ENCODE measurements at places on chromosomes 2 and 18.

DNA sequence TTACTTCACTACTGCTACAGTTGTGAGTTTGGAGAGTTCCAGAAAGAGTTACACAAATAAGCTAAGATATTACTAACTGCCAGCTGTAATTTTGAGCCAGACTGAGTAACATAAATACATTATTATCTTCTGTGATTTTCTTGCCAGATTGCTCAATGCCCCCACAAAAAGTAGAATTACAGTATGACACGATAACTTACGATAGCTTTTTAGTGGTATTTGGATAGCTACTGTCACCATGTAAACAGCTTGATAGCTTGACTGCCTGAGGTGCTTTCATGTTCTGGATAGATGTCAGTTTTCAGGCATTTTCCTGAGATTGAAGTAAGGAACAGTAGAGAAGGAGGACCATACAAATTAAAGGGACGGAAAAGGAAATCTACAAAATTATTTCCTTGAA lies 533.3 kb downstream of the SOCS6 start:
- no peak for DNase-seq

GRCh38 chr2:75729861-75730260 lies 19.1 kb upstream of the GCFC2 start:
- DNase-seq, result no peak

GRCh38 chr2:176751314-176752227 lies 461.0 kb upstream of the HNRNPA3 start:
- DNase-seq, result no peak

GRCh38 chr2:178412047-178412446 lies 38.9 kb downstream of the PRKRA start:
- DNase-seq, result no peak

DNA sequence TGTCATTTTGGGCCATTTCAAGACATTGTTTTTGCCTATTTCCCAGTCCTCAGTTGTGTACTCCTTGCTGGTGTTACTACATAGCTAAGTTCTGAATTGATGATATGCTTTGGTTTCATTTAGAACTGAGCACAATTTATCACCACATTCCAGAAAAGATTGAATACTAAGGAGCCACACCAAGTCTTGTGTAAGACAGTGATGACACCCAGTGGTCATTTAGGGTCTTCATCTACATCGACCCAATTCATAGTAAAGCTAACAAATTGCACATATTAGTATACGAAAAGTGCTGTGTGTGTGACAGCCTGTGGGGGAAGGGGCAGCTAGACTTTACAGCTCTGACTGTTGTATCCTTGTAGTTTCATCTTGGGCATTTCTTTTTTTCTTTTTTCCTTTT lies 10.9 kb upstream of the DLX2 start:
- DNase-seq, result no peak

DNA sequence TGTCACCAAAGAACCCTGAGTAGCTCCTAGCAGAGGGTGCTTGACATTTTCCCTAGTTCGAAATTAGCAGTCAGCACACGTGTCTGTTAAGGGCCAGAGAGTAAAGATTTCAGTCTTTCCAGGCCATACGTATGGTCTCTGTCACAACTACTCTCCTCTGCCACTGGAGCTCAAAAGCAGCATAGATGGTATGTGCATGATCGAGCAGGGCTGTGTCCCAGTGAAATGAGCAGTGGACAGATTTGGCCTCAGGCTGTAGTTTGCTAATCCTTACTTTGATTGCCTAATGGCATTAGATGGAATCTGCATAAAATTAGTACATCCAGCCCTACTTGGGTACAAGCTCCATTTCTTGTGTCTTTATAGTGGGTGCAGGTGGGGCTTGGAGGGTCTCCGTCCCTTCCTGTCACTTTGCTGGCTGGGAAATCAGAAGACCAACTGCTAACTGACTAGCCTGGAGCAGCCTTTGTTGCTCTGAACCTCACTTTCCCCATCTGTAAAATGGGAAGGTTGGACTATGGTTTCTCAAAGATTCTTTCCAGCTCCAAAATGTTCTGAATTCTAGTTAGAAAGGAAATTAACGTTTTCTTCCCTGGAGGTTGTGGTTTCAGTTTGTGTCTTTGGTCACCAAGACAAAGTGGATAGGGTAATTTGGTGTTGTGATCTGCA lies 108.5 kb downstream of the GLI2 start:
- no peak for DNase-seq

GRCh38 chr2:84320940-84321339 lies 138.1 kb downstream of the SUCLG1 start:
- no peak for DNase-seq

DNA sequence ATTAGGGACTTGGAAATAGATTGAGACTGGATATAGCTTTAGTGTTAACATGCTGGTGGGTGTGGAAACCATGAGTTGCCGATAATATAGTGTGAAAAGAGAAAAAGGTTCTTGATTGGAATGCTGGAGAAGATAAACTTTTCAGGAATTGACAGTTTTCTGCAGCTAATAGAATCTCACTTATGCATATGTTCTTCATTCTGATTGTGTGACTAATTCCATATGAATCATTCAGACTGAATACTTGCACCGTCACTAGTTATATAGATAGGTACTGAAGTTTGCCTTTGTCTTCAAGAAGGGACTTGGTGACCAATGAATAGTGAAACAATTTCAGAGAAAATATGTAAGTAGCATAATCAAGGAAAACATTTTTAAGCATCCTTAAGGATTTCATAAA lies 225.7 kb upstream of the FOSL2 start:
- no peak for DNase-seq

GRCh38 chr2:16100006-16100405 lies 159.7 kb downstream of the MYCN start:
- no peak for DNase-seq

DNA sequence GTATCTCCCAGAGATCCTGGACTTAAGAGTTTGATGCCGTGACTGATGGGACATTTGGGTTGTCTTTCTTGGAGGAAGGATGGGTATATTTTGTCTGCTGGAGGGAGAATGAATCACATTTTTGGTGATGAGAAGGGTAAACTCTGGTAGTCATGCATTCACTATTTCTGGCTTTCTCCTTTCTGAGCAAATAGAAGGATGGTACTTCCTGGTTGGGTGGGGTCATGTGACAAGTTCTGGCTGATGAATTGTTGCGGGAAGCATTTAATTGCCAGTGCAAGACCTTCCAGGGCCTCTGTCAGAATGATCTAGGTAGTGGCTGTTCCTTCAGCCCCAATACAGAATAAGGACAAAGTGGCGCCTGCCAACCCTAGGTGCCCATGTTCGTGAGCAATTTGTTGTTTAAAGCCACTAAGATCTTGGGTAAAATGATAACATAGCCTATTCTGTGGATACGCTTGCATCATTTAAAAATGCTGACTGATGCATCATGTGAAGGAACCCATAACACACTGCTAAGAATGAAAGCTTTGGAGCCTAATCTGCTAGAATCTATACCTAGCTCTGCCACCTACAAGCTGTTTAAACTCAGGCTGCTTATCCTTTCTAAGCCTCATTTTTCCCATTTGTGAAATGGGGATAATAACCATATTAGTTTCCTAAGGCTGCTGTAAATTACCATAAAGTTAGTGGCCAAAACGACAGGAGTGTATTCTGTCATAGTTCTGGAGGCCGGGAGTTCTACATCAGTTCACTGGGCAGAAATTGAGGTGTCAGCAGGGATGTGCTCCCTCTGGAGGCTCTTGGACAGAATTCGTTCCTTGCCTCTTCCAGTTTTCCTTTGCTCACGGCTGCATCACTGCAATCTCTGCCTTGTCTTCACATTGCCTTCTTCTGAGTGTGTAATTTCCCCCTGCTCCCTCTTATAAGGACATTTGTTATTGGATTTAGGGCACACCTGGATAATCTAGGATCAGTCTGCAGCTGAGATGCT lies 281.3 kb downstream of the AGPS start:
- no peak for DNase-seq

DNA sequence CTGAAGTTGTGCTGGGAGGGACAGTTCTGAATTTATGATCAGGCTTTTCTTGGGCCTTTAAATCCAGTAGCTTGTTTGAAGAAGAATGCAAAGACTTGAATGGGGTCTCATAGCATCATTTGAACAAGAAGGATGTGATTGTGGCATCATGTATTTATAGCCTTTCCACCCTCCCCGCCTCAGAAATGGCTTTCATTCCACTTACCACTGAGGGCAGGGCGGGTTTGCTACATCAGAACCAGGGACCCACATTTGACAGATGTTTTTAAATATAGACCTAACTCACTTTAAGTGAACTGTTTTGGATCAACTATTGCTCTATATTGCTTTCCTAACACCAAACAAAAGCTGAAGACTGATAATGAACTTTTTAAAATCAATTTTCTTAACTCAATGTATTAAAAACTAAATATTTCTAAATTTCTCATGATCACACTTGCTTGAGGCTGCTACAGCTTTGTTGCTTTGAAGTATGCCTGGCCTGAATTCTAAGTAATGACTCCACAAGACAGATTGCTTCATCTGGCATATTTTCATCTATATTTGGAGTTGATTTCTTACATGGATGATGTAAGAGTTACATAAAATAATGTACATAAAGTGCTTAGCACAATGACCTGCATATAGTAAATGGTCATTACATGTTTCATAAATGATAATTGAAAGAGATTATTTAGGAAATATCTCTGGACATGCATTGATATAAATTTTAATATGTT lies 1552.9 kb upstream of the SLC39A10 start:
- DNase-seq, result no peak

DNA sequence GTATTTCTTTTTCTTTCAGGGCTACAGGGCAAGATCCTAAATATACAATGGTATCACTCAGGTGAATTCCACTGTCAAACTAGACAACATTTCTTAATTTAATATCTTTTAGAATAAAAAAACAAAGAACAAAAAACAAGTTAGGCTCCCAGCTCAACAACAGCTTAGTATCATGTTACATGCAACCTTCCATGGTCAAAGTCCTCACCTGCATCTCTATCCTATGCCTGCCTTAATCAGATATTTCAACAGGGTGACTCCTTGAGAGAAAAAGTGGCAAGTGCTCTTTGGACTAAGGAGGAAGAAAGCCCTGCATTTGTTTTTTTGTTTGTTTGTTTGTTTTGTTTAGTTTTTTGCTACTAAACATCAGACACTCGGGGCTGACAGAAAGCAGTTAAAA lies 50.2 kb downstream of the WDFY1 start:
- DNase-seq, result no peak

- no peak for DNase-seq
Measured at GRCh38 chr2:60439219-60439974, 114.1 kb downstream of the BCL11A start.

DNA sequence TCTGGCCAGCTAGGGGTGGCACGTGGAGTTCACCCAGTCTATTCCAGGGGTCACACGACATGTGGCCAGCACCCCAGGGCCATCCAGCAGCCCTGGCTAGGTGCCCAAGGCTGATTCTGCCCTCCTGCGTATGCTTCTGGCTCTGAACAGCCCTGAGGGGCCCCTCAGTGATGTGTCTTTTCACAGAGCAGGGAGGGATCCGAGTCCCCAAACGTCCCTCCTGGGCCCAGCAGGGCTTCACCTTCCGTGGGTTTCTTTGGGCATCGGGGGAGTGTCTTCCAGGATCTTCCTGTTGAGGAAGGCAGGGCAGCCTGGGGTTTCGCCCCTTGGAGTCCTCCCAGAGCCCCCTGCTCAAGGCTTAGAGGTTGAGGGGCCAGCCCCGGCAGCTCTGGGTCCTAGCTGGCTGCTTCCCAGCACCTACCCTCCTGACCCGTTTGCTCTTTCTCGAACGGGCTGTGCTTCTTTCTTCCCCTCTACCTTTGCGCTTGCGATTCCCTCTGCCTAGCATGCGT lies 165.9 kb downstream of the DYSF start:
- DNase-seq, result no peak

GRCh38 chr2:171522052-171522787 lies at the start of gene CYBRD1:
Gene CYBRD1, plus strand, starts transcription at chr2:171522474. Its CDS starts 72 bp downstream, at chr2:171522546.
- DNase-seq, result peak; percentile 1
